ENCODE measurements at places on chromosomes 5 and 9.

DNA sequence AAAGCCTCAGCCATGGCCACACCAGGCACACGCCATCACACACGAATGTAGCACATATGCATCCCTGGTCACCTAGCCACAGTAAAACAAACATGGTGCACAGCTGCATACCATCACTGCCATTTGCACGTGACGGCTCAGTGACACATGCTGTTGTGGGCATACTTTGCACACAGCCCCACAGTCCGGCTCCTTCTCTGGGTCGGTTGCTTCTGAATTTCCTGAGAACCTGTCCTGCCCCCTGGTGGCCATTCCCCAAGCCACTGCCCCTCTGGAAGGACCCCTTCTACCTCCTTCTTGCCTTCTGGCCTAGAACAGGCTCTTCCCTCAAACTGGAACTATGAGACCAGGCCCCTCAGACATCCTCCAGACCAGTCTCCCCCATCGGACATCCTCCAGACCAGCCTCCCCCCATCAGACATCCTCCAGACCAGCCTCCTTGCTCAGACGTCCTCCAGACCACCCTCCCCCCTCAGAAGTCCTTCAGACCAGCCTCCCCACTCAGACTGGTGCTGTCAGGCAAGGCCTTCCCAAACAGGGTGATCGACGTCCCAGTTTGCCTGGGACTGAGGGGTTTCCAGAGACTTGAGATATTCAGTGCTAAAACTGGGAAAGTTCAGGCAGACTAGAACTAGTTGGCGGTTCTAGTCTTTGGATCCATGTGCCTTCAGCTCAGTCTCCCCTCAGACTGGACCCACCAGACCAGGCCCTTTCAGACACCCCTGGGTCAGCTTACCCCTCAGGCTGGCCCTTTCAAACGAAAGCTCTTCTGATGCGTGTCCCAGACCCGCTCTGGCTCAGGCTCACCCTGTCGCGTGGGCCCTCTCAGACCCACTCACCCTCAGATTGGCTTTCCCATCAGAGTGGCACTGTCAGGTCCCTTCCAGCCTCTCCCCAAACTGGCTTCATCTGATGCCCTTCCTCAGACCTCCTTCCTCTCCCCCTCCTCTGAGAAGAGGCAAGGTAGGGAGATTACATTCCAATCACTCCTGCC lies 24.3 kb upstream of the ENHO start:
- DNase-seq, result peak; percentile 20

DNA sequence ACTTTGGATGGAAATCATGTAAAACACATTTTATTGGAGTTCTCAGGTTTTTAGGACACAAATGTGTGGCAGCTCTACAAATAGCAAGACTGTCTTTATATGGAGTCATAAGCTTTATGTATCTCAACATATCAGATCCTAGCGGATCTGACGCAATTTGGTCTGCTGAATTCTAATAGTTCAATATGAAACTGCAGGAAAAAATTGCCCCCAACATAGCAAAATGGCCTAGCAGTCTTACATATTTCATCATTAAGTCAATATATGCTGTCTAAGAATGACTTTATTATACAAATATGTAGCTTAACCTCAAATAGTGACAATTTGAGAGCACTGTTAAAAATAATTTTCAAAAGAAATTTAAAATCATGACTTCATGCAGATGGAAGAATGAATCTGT lies 244.3 kb downstream of the TAF11L14 start:
- no peak for DNase-seq

DNA sequence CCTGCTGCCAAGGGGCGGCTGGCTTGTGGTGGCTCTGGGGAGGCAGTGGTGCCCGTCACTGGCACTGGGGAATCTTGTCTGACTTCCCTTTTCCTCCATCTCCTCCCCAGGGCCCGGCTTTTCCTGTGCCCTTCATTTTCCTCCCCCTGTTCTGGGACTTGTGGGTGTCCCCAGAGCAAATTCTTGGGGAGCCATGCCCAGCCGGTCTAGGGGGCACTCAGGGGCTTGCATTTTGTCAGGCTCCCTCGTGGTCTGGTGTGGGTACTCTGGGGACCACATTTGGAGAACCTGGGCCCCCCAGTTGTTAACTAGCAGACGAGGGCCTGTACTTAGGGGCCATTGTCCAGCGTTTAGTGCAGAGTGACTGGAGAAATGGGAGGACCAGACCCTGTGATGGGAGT lies 105.2 kb upstream of the IER5L start:
- DNase-seq, result no peak

- no peak for DNase-seq
These were observed 42.0 kb upstream of the ALDH1B1 start for GRCh38 chr9:38350529-38350928.

DNA sequence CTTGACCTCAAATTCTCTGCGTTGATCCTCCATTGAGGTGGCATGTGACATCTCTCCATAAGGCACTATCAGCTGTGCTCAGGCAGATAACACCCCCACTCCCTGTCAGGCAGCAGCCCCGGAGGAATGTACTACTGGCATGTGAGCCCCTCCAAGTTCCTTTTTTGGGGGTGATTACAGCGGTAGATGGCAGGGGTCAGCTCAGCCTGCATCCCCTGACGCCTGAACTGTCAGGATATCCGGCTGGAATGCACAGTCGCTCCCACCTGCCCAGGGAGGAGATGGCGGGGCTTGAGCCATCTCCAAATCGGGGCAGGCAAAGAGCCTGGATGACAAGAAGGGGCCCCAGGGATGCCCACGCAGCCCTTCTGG lies 40.8 kb downstream of the FAM78A start:
- no peak for DNase-seq

GRCh38 chr9:114258866-114259797 lies 63.8 kb upstream of the ORM1 start:
- DNase-seq, result no peak

GRCh38 chr5:123856766-123857165 lies 344.8 kb downstream of the CSNK1G3 start:
- no peak for DNase-seq

DNA sequence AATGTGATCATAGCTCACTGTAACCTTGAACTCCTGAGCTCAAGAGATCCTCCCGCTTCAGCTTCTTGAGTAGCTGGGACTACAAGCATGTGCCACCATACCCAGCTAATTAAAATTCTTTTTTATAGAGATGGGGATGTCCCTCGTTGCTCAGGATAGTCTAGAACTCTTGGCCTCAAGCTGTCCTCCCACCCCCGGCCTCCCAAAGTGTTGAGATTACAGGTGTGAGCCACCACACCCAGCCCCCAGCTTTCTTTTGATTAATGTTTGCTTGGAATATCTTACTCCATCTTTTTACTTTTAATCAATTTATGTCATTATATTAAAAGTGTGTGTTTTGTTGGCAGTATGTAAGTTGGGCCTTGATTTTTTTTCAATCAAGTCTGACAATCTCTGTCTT lies 59.4 kb upstream of the EXOC3 start:
- DNase-seq, result no peak

DNA sequence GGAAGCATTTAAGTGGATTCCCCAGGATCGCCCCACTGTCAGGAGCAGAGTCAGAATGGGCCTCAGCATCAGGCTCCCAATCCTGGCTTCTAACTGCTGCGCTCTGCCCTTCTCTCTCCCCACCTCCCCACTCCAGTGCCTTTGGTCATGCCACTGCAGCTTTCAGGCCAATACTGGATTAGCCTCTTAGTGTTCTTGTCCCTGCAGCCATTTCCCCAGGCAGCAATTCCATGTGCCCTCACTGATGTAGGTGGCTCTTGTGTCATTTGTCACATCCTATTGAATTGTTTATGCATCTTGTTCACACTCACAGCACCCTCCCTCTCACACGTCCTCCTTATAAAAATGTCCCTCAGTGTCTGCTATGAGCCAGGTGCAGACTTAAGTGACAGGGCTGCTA lies 544.2 kb upstream of the DAP start:
- no peak for DNase-seq

Data from stimulated activated CD8-positive, alpha-beta memory T cell treated with anti-CD3 and anti-CD28 coated beads, Interleukin-7, amount 100 ng/mL, for 1 hour (primary cell).